ENCODE measurements at places on chromosomes 6 and 20.

- no peak for DNase-seq
Measured at GRCh38 chr20:34377072-34377847, 14.2 kb downstream of the ITCH start.

DNA sequence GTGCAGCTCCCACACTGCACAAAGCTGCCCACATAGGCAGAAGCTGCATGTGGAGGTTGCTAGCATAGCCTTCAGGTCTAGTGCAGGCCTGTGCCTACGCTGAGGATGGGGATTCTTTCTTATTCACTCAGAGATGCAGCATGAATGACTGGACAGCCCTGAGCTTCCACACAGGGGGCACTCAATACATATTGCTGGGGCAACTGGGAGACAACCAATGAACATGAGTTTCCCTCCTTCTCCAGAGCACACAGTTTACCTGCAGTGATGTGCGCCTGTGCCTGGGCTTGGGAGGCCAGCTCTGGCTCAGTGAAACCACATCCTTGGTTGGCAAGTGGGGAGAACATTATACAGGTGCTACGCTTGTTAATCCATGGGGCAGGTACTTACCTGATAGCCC is 389.9 kb downstream of the RNGTT start:
- no peak for DNase-seq

DNA sequence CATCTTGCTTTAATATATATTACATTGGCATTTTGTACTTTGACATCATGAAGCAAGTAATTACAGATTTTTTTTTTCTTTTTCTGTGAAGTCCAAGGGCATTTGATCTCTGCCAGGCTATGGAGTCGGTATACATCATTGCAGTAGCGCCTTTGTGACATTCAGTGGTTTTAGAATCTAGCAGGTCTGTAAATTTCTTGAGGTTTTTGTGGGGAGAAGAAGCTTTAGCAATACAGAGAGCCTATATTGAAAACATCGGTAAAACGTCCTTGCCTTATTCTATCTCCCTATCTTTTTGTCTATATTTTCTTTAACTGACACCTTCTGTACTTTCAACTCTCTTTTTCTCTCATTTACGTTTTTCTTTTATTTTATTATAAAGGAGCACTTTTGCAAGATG is 47.2 kb downstream of the DUSP22 start:
- no peak for DNase-seq

- no peak for DNase-seq
Measured at GRCh38 chr20:8424010-8424409, 291.9 kb downstream of the PLCB1 start.

DNA sequence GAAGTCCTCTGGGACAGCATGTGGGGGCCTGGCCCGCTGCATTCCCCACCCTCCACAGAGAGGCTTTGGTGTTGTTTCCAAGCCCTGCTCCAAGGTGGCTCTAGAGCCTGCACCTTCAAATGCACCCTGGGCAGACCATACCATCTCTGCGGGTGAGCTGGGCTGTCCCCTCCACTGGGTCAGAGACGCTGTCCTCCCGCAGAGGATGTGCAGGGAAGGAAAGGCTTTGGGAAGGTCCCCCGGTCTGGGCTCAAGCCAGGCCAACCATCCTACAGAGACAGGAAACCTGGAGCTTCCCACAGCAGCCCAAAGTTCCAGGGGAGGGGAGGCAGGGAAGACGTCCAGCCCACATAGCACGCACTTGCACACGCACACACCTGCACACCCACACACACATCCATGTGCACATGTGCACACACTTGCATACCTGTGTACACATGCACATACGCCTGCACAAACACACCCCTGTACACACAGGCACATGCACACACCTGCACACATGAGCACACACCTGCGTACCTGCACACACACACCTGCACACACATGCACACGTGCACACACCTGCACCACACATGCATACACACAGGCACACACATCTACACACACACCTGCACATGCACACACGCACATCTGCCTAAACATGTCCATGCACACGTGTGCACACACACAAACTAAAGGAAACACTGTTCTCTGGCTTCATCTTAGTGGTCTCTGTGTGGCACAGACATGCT is 155.4 kb downstream of the ERMARD start:
- no peak for DNase-seq
